Activated CD4-positive, alpha-beta T cell treated with anti-CD3 and anti-CD28 coated beads for 36 hours (primary cell): ENCODE measurements at places on chromosomes 2 and 18.

DNA sequence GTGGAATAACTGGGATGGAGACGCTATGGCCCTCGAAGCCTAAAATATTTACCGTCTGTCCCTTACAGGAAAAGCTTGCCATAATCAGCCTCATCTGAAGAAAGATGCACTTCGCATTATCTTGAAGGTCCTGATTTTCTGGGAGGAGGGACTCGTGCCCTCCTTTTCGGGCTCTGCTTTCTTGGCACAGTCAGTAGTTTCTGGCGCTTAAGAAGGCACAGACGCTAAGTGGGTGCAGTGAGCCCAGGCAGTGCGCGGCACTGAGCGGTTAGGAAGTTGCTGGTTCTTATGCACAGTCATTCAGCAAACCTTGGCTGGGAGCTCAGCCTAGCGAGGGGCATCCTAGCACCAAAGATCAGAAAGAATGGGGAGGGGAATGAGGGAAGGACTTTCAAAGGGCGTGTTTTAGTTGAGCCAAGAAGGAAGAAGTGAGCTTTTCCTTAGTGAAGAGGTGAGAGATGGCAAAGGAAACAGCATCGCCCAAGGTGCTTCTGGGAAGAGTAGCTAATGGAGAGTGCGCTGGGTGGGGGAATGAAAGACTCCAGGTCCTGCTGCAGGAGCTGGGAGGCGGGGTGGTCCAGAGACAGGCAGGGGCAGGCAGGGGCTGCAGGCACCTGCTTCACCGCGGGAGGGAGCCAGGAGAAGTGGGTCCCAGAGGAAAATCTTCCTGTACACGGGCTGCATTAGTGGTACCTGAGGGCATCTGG, 64.1 kb downstream of the ZCCHC2 start:
- DNase-seq = peak; percentile 17

DNA sequence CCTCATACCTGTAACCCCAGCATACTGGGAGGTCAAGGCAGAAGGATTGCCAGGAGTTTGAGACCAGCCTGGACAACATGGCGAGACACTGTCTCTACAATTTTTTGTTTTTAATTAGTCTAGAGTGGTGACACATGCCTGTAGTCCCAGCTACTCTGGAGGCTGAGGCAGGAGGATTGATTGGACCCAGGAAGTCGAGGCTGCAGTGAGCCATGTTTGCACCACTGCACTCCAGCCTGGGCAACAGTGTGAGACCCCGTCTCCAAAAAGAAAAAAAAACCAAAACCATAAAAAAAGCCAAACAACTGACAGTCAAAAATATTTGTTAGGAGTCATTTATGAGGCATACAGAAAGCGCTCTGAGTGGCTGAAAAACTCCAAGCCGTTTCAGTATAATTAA, 95.5 kb downstream of the KCTD18 start:
- no peak for DNase-seq

DNA sequence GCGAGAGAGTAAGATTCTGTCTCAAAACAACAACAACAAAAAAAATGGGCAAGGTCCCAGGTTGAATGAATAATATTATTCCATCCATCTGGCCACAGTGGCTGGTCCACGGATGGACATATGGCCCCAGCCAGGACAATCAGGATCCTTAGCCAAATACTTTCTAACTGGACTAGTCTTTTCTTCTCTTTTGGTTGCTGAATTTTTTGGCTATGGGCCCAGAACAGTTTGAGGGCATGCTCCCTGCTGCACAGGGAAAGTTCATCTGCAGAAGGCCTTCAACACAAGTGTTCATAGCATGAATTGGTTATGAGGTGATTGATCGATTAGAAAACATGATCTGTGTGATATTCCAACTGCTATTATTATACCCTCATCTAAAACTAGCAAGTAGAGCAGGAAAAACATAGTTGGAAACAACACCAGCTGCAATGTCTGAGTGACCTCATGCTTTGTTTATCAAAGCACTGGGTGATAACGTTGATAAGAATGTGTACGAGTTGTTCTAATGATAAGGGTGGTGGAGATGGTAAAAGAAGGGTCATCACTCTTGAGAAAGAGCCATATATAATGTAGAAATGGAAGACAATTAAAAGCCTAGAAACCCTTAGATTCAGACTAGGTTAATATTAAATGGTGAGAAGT, 47.8 kb upstream of the RNF103 start:
- no peak for DNase-seq

- no peak for DNase-seq
Observed at GRCh38 chr18:77234504-77235365, 14.9 kb upstream of the GALR1 start.

GRCh38 chr2:60413069-60413813, 140.2 kb downstream of the BCL11A start:
- DNase-seq = peak; percentile 6

- no peak for DNase-seq
Observed at GRCh38 chr18:1495387-1495786, 590.7 kb downstream of the ADCYAP1 start.

- no peak for DNase-seq
Observed at GRCh38 chr2:140797718-140798117, 1333.1 kb downstream of the LRP1B start.

DNA sequence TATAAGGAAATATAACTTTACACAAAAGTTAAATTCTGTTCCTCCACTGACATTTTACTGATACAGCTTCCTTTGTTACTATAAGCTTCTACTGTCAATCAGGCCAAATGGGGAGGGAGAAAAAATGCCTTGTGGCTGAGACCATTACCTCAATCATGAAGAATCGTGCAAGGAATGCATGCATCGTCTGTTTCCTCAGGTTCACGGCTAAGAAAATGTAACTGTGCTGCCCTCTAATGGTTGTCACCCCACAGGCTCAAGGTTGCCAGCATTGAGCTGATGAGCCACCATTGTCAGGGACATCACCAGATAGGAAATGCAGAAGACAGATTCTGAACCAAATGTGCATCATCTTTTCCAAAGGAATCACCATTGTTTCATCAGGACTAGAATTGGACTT, 426.9 kb downstream of the CDH2 start:
- peak; percentile 14 for DNase-seq

GRCh38 chr2:218294430-218295022, 2.2 kb upstream of the TMBIM1 start:
- DNase-seq = no peak

GRCh38 chr2:136246086-136246669, 128.2 kb upstream of the CXCR4 start:
- peak; percentile 25 for DNase-seq

DNA sequence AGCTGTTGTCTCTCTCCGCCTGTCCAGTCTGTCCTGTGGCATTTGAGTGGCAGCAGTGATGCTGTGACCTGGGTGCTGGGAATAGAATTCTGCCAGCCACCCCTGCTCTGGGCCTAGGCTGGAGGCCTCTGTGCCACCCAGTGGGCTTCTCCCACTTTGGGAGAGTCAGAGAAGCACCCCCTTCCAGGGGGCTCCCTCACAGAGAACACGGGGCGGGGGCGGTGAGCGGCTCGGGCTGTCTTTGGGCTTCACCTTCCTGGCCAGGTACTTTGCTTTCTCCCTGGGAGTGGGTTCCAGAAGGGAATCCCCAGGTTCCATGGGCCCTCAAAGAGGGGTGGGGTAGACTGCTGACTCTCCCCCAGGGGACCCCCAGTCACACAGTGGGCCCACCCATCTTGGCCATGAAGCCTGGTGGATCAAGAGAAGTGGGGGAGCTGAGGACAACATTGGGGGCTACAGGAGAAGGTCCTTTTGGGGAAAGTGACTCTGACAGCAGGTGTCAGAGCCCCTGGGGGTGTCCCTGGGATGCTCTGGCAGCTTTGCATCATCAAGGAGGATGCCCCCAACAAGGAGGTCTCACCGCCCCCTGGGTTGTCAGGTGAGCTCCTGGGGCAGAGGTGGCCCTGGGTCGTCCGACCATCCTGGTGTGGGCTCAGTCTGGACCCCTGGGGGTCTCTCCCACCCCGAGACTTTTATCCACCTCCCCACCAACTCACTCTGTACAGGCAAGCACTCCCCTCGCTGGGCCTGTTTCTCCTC, 18.8 kb upstream of the BOK start:
- no peak for DNase-seq

- no peak for DNase-seq
Observed at GRCh38 chr2:180905002-180905401, 75.4 kb upstream of the UBE2E3 start.

GRCh38 chr2:232023426-232023825, 61.9 kb downstream of the DIS3L2 start:
- no peak for DNase-seq

DNA sequence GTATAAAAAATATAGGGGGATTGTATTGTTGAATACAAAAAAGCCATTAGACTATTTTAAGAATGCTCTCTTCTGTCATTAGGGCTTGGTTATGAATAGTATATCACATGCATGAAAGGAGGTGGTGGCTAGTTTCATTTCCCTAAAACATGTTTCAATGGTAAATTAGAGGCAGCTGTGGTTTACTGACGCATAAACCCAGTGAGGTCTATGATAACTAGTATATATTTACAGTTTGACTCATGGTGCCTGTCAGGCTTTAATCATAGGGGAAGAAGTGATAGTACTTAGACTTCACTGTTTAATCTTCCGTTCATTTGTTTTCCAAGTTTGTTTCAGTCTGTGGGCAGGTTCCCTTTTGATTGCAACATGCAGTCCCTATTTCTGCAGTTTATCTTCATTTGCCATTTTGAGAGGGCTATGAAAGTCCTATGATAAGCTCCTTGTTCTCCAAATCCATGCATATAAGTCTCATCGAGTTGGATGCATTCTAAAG, 55.1 kb upstream of the MAP4K3 start:
- DNase-seq = peak; percentile 63

- DNase-seq = no peak
Observed at GRCh38 chr2:181850936-181851560, 40.5 kb upstream of the ITPRID2 start.

- no peak for DNase-seq
Observed at GRCh38 chr18:65257149-65257548, 493.7 kb upstream of the CDH7 start.

GRCh38 chr18:26863122-26863879, 2.2 kb downstream of the AQP4 start:
- no peak for DNase-seq

GRCh38 chr2:119369845-119370244, 3.1 kb downstream of the DBI start:
- no peak for DNase-seq

GRCh38 chr2:199382091-199382490, 75.6 kb downstream of the SATB2 start:
- DNase-seq = no peak

DNA sequence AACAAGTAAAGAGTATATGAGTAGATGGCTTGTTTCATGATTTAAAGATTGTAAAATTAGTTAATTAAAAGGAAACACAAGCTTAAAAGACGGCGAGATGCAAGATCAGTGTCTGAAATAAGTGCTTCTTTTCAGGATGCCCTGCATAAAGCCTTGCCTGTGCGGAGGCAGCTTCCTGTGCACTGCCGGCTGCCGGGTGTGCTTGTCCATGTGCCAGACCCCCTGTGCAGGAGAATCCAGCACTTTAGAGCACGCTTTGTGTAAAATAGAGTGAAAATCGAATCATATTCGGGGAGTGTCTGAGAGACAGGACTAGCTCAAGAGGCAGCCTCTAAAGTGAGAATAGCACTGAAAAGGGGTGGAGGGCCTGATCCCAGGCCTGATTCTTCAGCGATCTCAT, 154.7 kb downstream of the CHST9 start:
- no peak for DNase-seq

DNA sequence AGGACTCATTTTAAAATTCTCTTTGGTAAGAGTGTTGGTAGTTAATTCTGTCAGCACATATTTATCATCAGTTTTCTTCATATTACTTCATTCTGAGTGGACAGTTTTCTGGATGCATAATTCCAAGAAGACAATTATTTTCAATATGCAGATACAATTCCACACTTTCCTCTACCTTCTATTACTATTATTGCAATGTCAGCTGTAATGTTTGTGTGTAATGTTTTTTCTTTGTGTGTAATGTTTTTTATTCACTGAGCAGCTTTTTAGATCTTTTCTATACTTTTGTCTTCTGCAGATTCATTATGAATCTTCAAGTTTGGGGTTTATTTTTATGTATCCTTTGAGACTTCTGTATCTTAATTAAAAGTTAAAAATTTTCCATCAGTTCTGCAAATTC, 264.0 kb upstream of the VRK2 start:
- DNase-seq = no peak

- no peak for DNase-seq
Observed at GRCh38 chr2:234691968-234692955, 195.4 kb upstream of the ARL4C start.

DNA sequence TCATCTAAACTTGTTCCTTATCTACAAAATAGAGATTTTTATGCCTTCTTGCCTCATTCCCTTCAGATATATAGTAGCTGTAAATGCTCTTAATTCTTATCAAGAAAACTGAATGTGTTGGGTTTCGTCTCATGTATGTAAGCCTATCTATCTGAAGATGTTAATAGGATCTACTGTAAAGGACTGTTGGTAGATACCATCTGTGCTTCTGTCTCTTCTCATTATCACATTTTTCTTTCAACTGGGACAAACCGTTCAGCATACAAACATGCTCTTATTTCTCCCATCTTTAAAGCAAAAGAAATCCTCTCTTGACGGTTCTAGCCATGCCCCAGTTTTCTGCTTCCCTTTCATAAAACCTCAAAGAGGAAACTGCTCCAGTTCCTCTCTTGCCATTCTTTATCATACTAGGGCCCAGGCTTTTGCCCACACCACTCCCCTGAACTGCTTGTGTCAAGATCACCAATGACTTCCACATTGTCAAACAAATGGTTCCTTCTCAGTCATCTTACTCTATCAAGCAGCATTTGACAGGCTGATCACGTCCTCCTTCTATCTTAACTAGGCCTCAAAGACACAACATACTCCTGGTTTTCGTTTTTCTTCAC, 88.7 kb downstream of the ARHGEF33 start:
- DNase-seq = no peak

GRCh38 chr2:120550893-120551446, 184.7 kb upstream of the GLI2 start:
- DNase-seq = no peak

GRCh38 chr18:11219571-11219970, 70.2 kb upstream of the PIEZO2 start:
- DNase-seq = no peak

GRCh38 chr18:22303927-22304326, 113.8 kb downstream of the CTAGE1 start:
- DNase-seq = no peak

- no peak for DNase-seq
Observed at GRCh38 chr18:50092245-50092805, 102.6 kb downstream of the MYO5B start.

- DNase-seq = no peak
Observed at GRCh38 chr18:22684268-22684667, 248.9 kb upstream of the RBBP8 start.
